Activated CD4-positive, alpha-beta T cell treated with anti-CD3 and anti-CD28 coated beads for 48 hours (primary cell): ENCODE measurements at places on chromosomes 2 and 18.

DNA sequence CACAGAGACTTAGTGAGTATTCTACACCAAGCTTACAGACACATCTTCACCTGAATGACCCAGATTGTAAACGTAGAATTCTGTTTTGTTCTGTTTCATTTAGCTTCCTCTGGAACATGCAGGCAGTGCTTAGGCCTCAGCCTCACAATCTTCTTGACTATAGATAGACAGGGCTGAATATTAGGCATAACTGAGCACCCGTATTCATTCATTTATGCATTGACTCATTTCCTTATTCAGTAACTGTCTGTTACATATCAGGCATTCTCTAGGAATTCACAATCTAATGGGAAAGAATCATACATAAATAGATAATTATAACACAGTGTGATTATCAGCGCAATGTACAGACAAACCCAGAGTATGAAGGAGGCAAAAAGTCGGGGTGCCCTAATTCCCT lies 124.9 kb upstream of the ETAA1 start:
- no peak for DNase-seq

DNA sequence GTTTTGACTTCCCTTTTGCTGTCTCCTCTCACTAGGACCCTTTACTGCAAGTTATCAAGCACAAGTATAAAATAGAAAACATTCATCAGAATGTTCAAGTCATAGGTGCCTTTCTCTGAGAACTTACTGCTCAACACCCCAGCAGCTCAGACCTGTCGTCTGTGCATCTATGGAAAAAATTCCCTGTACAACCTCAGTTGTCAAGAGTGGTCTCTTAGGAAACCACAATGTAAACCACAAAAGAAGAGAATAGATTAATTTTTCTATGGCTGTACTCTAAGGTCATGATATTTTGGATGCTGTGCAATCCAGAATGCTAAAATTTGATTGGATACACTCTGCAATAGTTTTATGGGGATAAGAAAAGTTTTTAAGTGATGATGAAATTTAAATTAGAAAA lies 84.1 kb downstream of the RBMS1 start:
- no peak for DNase-seq

- no peak for DNase-seq
Observed at GRCh38 chr2:121999264-121999663, 243.8 kb downstream of the TSN start.

DNA sequence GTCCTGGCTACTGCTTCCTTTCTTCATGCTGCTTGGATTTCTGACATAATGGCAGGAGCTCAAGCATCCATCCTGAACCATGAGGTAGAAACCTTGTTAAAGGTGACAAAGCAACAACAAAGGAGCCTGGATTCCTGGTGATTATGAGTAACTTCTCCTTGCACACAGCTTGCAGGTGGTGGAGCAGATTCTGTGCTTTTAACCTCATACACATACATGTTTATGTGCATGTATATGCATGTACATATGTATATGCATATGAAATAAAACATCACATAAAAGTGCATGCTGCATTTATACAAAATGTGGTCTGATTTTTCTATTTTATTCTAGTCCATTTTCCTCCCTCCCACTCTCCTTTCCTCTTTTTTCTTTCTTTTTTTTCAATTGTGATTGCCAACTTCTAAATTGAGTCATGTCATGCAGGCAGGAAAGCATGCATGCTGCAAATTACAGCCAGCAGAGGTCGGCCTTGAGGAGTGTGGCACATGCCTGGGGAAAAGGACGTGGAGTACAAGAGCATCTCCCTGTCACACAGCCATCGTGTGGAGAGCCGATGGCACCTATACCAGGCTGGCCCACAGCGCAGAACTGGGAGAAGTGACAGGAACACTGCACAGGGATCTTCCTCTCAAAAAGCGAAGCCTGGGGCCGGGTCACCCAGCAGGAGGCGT lies 17.9 kb downstream of the LCT start:
- DNase-seq = peak; percentile 81

GRCh38 chr2:213490087-213490486 lies 205.8 kb downstream of the SPAG16 start:
- no peak for DNase-seq

DNA sequence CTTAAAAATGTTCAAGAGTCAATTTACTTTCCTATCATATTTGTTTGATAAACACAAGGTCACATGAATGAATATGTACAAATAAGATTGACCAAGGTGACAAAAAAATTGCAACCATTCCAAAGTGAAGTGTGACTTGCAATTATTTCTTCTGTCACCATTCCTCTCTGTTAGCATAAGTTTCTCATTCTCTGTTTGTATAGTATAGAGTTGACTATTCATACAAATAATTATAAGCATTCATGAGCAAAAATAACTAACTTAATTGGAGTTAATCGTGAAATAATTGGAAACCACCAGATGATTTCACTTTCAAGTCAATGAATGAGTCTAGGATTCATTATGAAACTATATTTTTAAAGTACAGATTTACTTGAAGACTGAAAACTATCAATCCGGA lies 42.1 kb downstream of the PGAP1 start:
- no peak for DNase-seq

GRCh38 chr2:190545093-190545492 lies 10.6 kb upstream of the NEMP2 start:
- DNase-seq = no peak
